ENCODE measurements at places on chromosomes 3 and 15.

GRCh38 chr15:91627473-91628278 lies 225.8 kb upstream of the SLCO3A1 start:
- no peak for DNase-seq

DNA sequence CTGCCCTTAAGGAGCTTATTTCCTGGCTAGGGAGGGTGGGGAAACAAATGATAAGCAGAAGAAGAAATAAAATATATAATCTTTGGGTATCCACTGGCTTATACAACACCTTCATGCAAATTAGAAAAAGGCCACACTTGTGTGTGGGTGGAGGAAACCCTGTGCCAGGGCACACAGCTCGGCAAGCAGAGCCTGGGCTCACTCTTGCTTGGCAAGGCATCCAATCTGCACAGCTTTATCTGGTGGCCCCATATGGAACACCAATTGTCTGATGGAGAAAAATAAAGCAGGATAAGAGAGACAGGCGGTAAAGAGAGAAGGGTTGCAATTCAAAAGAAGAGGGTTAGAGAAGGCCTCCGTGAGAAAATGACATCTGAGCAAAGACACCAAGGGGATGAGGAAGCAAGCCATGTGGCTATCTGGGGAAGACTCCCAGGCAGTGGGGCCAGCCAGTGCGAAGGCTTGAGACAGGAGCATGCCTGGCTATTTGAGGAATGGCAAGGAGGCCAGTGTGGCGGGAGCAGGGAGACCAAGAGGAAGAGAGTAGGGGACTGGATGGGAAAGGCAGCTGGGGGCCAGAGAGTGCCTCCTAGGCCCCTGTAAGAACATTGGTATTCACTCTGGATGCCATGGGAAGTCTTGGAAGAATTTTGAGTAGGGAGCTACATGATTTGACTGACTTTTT lies 22.5 kb upstream of the VPS8 start:
- DNase-seq = no peak

- DNase-seq = no peak
Observed at GRCh38 chr15:89826671-89827655, 12.3 kb upstream of the ANPEP start.

DNA sequence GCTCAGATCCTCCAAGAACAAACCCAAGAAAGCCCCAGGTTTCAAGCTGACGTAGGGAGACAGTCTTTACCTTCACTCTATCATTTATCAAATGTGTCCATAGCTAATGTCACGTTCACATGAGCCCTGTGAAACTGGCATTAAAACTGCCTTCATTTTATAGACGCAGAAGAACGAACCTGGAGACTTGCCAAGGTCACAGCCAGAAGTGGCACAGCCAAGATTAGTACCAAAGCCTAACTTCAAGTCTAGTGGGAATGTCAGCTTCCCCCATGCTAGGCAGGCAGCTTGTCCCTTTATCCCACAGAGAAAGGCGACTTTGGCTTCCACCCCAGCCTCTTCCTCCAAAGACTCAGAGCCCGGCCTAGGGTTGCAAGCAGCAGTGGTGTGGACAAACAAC lies 517.2 kb downstream of the SHQ1 start:
- no peak for DNase-seq

GRCh38 chr3:28267984-28268849 lies 26.8 kb downstream of the CMC1 start:
- no peak for DNase-seq

DNA sequence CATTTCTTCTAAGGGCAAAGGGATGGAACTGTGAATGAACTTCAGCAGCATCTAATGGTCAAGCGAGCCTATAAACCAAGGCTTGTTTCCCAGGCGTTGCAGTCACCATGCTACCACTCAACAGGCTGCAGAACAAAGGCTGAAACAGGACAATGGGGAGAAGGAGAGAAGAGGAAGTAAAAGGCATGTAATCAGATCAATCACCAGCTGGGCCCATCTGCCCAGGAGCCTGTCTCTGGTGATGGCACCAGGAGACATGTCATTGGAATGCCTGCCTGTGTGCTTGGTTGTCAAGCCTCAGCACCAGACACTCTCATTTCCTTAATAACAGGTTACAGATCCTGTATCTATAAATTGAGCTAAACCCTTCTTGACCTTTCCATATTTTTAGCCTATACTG lies 81.7 kb upstream of the UMPS start:
- DNase-seq = no peak

DNA sequence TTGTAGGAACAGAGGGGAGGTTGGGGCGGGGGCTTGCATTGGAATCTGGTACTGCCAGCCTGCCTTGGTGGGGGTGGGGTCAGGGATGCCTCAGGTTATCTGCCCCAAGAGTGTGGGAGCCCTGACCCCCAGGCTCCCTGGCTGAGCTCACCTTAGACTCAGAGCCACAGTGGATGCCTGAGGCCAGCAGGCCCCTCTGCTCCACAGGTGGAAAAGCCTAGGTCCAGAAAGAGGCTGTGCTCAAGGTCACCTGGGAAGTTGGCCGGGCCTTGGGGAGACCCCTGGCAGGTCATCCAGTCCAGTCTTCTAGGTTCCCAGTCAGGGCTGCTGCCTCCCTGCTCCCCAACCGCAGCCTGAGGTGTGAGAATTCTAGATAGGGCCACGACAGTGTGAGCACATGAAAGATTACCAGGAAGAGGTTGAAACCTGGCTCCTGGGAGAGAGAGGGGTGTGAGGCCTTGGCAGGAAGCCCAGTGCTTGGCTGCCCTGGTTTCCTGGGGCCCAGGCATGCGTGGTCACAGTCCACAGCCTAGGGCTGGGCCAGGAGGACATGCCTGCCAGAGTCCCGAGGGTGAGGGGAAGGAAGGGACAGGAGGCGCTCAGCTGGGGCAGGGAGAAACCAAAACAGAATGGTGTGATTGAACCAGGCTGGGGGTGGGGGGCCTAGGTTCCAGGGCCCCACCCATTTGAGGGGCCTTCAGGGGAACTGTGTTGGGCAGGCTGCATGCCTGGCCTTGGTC lies 4.9 kb downstream of the HDAC11 start:
- DNase-seq = peak; percentile 79

DNA sequence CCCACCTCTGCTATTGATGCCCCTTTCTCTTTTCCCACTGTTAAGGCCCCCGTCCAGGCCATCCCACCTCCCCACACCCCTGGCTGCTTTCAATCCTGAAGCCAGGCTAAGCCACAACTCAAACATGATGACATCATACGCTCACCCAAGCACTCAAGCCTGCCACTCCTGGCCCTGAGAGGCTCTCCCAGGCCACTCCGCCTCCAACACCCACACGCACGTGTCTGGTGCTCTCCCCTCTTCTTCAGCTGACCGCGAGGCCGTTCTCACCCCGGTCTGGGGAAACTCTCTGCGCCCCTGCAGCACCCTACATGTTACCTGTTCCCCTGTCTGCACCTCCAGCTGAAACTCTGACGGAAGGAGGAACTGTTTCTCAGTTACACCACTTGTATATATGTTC lies 6.2 kb downstream of the ZXDC start:
- DNase-seq = no peak

DNA sequence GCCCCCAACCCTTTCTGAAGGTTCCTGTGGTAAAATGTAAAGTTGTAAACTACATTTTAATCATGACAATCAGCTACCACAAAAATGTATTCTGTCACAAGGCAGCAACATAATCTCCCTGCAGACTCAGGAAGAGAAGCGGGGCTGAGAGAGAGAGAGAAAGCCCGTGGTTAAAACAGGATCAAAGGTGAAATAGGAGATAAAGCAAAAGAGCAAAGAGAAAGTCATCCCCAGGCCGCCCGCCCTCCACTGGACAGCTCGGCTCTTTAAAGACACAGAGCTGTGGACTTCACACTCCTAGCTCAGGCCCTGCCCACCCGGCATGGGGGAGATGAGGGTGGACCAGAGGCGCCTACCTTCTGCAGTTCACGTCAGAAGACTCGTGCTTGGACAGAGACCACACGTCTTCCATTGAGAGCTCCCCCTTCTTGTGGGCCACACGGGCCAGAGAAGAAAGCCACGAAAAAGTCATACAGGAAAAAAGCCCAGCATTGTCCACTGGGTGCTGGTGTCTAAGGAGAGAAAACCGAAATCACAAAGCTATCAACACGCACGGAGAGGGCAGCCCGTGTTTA lies 29.4 kb downstream of the ABCC5 start:
- peak; percentile 55 for DNase-seq

DNA sequence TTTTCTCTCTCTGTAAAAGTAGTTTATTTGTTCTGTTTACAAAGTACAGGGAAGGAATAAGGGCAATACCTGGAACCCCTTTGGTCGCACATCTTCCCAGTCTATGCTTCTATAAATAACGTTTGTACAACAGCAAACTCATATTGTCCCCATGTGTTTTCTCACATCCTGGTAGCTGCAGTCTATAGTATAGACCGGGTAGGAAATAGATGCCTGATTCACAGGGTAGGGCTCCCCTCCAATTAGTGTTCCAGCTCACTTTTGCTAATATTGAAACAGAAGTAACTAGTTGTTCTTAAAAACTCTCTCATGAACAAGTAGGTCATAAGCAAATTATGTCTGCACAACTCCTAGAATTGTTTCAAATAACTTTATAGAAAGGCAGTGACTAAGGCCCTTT lies 17.7 kb downstream of the ATG7 start:
- no peak for DNase-seq

GRCh38 chr3:42071904-42072812 lies 19.0 kb upstream of the TRAK1 start:
- DNase-seq = peak; percentile 68

DNA sequence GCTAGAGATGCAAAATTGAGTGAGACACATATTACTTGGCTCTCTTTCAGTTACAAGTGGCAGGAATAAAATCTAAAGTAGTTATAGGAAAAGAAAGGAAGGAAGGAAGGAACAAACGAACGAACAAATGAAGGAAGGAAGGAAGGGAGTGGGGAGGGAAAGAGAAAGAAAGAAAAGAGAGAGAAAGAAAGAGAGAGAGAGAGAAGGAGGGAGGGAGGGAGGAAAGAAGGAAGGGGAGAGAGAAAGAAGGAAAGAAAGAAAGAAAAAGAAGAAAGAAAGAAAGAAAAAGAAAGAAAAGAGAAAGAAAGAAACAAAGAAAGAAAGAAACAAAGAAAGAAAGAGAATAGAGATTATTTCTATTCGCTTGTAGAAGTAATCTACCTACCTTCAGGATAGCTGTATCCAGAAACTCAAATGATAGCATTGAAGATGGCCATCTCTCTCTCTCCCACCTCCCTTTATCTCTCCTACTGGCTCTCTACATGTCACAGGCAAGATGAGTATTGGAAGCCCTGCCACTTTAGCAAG lies 229.7 kb upstream of the TLE3 start:
- no peak for DNase-seq

- DNase-seq = no peak
Observed at GRCh38 chr3:60720736-60721135, 530.5 kb downstream of the FHIT start.

- DNase-seq = no peak
Observed at GRCh38 chr3:732326-732928, 360.4 kb upstream of the CNTN6 start.

GRCh38 chr15:41772720-41773331 lies 1.5 kb upstream of the MAPKBP1 start:
- DNase-seq = peak; percentile 65

- no peak for DNase-seq
Observed at GRCh38 chr3:123667784-123668183, 82.9 kb upstream of the HACD2 start.

DNA sequence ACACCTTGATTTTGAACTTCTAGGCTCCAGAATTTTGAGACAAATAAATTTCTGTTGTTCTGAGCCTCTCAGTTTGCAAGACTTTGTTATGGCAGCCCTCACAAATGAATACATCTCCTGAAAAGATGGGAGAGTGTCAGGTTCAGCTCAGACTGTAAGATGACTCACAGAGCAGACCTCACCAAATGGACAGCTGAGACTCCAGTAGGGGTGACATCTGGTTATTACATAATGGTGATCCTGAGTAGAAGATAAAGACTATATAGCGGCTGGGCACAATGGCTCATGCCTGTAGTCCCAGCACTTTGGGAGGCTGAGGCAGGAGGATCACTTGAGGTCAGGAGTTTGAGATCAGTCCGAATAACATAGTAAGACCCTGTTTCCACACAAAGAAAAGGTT lies 26.2 kb upstream of the MTMR14 start:
- DNase-seq = peak; percentile 53

DNA sequence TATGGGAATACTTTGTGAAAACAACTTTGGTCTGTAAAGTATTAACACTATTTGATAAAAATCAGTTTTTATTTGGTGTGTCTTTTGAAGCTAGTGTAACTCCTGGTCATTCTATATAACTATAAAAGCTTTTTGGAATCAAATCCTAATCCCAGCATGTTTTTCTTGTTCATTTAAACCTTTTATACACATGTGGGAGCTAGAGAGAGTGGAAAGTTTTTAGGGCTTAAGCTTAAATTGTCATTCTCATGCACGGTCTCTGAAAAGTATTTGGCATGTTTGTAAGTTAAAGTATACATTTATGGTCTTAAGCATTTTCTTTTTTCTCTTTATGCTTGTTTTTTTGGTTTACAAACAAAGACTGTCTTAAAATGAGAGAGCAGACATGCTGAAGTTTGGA lies 83.4 kb upstream of the RARB start:
- DNase-seq = no peak

DNA sequence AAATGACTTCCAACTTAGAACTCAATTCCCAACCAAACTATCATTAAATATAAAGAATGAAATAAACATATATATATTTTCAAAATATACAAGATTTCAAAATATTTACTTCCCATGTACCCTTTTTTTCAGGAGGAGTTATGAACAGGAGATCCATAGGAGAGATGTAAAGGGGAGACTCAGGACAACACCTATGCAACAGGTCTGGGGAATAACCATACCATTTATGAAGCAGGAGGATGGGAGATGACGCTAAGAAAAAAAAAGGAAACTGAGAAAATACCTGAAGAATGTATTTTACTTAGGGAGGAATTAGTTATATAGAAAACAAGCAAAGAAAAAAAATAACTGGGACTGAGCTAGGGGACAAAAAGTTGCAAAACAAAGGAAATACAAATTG lies 23.8 kb downstream of the INTS14 start:
- no peak for DNase-seq

DNA sequence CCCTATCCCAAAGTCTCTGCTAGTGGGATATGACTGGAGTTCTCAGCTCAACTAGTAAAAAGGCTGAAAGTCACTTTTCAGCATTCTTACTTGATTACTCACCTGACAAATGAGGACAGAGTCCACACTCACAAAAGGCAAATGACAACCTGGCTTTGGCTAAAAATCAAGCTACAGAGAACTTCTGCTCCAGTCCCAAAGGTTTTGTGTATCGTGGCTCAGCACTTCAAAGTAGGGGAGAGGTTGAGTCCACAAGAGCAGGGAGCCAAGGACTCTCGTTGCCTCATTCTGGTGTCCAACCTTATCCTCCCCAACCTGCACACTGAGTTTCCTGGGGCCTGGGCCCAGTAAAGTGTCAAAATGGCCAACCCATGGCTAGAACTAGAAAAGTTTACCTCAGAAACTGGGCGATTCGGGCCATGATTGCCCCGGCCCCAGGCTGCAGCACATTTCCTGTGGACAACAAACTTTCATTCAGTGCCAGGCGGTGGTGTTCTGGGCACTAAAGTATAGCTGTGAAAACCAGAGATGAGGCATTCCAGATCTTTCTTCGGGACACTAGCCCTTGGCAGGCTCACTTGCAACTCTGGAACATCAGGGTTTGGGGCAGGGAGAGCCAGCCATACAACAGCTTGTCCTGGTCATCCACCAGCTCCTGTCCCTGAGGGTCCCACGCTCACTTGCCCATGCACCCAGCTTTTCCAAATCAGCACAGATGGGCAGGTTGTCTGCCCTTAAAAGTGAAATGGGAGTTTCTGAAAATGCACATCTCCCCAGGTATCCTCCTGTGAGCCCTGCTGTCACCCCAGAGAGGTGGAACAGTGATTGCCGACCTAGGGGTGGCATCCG lies 3.1 kb downstream of the ACAA1 start:
- DNase-seq = no peak
